Neural crest cell (in vitro differentiated cells): ENCODE measurements at places on chromosomes 2 and 18. TPM values are rescaled to one million over a fixed set of nuclear protein-coding genes. Genes with fewer than 3 reads are reported as not detected.
A peak's percentile ranks its signal among the peaks of the same experiment; 100 is the strongest.

CHN1 gene
- 58.7 and 61.0 TPM in 2 replicates for total RNA-seq

ST6GAL2 gene
- 8.1 and 9.7 TPM in 2 replicates for total RNA-seq

PDK1 gene
- 12.3 and 14.6 TPM in 2 replicates for total RNA-seq

GRP gene
- not detected in 2 replicates for total RNA-seq

MOCOS gene
- 2.6 TPM in 2 replicates for total RNA-seq

CRYGD gene
- not detected in 2 replicates for total RNA-seq

GCG gene
- 0.27 TPM in 1 of 2 replicates, not detected in the other for total RNA-seq

IL1R2 gene
- total RNA-seq: not detected in 2 replicates

GRCh38 chr2:174263997-174264396 is 15.7 kb upstream of the OLA1 start:
- no peak for DNase-seq

- no peak for DNase-seq
Measured at GRCh38 chr18:77341527-77342325, 92.1 kb downstream of the GALR1 start.

DNA sequence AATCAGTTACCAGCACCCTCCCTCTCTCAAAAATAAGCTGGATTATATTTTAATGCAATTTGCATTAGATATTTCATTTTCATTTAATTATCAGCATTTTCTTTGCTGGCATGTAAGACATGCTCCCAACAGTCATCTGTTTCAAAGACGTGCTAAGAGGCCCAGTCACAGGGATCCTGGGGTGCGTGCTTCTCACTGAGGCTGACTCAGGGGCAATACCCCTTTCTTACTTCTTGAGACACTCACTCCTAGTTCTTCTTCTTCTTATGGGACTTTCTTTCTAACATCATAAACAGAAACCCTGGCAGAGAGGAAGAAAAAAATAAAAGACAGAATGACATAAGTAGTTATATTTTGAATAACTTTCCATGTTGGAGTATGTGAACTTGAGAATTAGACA is 372.1 kb upstream of the MEX3C start:
- no peak for DNase-seq

DNA sequence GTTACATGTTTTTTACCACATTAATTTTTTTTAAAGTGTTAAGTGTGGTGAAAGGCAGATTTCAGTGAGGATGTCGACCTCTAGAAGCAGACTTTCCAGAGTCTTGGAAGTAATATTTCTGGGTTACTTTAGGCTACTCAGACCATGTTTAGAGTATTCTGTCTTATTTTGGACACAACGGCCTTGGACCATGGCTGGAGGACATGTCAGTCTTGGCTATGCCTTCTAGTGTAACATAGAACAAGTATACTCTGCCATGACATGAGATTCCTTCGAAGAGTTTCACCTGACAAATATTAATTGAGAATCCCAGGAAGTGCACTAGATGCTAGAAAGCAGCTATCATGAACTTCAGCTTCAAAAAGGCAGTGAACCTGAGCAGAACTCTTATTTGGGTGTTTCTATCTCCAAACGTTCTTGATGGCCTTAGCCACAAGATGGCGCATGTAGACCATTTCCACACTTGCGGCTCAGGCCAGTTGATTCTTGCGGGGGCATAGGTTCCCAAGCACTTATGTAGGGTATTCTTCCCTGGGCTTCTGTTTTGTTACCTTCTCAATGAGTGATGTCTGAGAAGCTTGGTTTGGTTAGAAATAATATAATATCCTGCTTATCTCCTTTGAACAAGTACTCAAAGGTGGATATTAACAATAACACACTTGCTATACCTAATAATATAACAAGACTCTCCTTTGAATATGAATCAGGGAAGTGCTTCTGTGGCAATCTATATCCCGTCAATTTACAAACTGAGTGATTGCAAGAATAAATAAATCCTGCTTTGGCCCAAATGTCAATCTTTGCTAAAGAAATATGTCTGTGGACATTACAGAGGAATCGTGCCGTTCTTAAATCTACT is 62.0 kb downstream of the CACNB4 start:
- peak; percentile 74 for DNase-seq

- no peak for DNase-seq
Measured at GRCh38 chr18:61985681-61986080, 92.9 kb upstream of the RNF152 start.

- DNase-seq: no peak
Measured at GRCh38 chr2:173929441-173929840, 35.7 kb downstream of the SP3 start.
